ENCODE measurements at places on chromosomes 13 and 19.

DNA sequence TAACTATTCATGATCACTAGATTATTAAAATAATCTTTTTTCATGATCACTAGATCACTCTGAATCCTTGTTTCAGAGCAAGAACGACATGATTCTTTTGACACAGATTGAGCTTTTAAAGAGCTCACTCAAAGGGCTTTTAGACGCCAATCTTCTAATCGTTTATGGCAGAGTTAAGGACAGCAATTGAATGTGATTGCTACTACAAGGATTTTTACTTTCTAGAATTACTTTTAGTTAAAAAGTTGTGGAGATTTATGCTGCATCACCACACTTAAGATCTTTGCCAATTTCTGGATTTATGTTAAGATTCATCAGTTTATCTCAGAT, 1.3 kb downstream of the EXOSC8 start:
- peaks cover 6% of the 10 kb centered on the region for H3K36me3 ChIP-seq
- peak overlapping the region; percentile 100 for H3K4me3 ChIP-seq
- H3K27me3 ChIP-seq, result no peaks in the 10 kb centered on the region
- no peak for DNase-seq

DNA sequence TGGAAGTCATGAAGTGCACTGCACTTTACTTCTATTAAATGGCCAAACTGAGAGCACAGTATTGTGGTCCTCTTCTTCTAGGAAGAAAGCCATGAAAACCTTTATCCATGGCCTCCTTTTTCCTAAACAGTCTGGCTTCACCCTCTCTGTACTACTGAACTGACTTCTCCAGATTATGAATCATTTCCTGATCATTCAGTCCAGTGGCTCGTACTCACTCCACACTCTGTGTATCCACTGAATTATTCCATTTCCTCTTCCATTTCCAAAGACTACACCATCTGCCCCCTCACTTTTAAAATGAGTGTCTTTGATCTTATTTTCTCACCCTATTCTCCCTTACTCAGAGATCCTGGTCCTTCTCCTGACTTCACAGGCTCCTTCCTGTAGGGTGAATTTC, 29.7 kb upstream of the FREM2 start:
- H3K27me3 ChIP-seq, result no peaks in the 10 kb centered on the region
- no peaks in the 10 kb centered on the region for H3K36me3 ChIP-seq
- no peaks in the 10 kb centered on the region for H3K4me1 ChIP-seq
- no peak overlapping the region for H3K27ac ChIP-seq

DNA sequence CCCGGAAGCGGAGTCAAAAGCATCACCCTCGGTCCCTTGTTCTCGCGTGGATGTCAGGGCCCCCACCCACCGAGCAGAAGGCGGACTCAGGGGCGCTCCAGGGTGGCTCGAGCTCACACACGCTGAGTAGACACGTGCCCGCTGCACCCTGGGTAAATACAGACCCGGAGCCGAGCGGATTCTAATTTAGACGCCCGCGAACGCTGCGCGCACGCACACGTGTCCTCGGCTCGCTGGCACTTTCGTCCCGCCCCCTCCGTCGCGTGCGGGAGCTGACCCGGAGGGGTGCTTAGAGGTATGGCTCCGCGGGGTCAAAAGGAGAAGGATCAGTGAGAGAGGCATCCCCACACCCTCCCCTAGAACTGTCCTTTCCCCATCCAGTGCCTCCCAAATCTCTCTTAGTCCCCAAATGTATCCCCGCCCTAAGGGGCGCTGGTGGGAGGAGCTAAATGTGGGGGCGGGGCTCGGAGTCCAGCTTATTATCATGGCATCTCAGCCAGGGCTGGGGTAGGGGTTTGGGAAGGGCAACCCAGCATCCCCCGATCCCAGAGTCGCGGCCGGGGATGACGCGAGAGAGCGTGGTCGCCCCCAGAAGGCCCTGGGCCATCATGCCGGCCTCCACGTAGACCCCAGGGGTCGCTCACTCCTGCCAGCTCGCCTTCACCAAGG, 451 bp upstream of the ICAM5 start:
- H3K4me1 ChIP-seq, result peaks cover 73% of the 10 kb centered on the region
- H3K36me3 ChIP-seq, result peaks cover 9% of the 10 kb centered on the region
- peak overlapping the region; percentile 75 for H3K4me3 ChIP-seq
- DNase-seq, result peak; percentile 53
- H3K27me3 ChIP-seq, result peaks cover 48% of the 10 kb centered on the region

GRCh38 chr19:13189600-13189999, 39.4 kb downstream of the IER2 start:
- no peak for DNase-seq
- H3K27ac ChIP-seq, result no peak overlapping the region
- H3K4me1 ChIP-seq, result peaks cover 31% of the 10 kb centered on the region

Data from naive B cell (primary cell).